Stimulated activated naive B cell treated with anti-CD40 and anti-IgM and Interleukin-4, amounts not matched to agents 10 μg/mL and 1 μg/mL and 100 μg/mL, for 72 hours (primary cell): ENCODE measurements at places on chromosomes 12 and 14.

DNA sequence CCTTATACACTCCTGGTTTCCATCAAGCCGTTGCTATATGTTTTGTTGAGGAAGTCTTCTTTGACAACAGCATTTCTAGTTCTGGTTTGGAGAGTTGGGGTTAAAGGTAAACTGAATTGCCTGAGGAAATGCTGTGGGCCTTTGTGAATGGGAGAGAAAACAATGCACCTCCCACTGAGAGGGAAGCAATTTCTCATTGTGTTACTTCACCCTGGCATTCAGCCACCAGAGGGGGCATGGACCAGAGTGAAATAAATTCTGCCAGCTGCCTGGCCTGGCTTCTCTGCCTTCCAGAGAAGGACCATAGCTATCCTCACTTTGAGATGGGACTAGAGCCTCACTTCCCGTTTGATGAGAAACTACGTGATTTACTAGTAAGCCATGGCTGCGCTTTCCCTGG lies 475.3 kb downstream of the EGLN3 start:
- DNase-seq: no peak

- DNase-seq: no peak
Observed at GRCh38 chr12:132432721-132433577, 57.0 kb upstream of the FBRSL1 start.

DNA sequence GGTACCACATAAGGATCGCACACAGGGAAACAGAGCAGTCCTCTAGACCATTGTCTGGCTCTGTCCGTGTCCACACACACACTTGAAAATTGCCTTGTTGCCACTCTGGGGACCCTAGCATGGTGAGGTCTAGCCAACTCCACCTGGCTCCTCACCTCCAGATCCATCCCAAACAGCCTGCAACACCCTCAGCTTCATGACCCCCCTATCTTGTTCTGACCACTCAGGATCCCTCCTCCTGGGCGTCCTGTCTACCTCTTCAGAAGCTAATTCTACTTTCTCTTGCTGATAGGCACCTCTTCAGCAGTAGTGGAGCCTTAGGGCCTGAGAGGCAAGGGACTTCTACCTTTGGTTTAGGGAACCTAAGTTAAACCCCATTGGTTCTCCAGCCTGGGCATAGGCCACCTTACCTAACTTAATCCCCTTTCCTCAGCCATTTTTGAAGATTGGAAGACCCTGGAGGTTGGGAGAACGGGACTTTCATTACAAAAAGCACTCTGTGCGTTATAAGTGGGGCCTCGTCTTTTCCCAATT lies 697 bp upstream of the HOXC5 start:
- DNase-seq: no peak

DNA sequence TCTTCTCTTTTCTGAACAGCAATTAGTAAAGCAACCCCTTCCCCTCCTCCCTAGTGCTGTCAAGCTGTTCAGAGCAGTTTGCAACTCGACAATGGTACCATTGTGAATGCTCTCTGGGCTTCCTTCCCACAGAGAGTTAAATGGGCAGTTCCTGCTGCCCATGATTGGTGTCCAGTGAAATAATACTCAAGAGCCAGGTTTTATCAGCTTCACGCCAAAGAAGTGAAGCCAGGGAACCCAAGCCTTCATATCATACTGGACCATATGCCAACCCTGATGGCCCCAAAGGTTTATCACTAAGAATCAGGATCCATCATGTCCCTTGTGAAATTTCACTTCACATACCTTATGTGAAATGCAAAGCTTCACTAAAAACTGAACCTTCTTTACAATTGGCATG lies 24.7 kb downstream of the INSM2 start:
- no peak for DNase-seq

DNA sequence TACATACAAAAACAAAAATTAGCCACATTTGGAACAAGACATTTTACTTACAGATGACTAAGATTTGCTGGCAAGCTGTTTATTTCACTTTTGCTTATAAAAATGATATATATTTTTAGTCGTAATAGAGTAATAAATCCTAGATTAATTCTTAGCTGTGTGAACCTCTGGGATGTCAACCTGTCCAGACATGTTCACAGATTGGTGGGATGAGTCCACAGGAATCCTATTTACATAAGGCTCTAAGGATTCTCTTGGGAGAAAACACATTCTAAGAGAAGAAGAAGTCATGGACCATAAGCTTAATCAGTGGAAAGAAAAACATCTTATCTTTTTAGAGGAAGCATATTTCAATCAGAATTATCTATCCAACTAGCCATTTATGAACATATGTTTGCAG lies 797.4 kb downstream of the C12orf50 start:
- no peak for DNase-seq

DNA sequence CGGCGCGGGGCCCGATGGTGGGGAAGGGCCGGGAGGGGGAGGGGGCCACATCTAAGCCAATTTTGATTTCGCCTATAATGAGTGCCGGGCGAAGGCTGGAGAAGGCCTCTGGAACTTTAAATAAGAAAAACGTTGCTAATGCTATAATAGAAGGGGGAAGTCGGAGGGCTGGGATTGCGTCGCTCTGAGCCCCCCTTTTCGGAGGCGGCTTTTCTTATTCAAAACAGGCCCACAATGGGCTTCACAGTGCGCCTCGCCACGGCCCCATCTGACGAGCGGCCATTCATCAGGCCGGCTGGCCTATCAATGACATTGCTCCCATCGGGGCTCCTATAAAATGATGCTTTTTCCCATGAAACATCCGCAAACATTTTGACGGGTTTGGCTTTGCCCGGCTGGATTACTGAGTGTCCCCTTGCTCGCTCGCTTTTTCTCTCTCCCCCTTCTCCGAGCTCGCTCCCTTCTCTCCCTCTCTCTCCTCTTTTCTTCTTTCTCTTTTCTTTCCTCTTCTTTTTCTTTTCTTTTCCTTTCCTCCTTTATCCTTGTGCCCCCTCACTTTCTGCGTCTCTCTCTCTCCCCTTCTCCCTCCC lies at the start of gene RFX4:
Gene RFX4, plus strand, starts transcription at position 364 of the 590 bp plus-strand sequence. CDS start 317 bp downstream, outside the sequence.
- DNase-seq: no peak

DNA sequence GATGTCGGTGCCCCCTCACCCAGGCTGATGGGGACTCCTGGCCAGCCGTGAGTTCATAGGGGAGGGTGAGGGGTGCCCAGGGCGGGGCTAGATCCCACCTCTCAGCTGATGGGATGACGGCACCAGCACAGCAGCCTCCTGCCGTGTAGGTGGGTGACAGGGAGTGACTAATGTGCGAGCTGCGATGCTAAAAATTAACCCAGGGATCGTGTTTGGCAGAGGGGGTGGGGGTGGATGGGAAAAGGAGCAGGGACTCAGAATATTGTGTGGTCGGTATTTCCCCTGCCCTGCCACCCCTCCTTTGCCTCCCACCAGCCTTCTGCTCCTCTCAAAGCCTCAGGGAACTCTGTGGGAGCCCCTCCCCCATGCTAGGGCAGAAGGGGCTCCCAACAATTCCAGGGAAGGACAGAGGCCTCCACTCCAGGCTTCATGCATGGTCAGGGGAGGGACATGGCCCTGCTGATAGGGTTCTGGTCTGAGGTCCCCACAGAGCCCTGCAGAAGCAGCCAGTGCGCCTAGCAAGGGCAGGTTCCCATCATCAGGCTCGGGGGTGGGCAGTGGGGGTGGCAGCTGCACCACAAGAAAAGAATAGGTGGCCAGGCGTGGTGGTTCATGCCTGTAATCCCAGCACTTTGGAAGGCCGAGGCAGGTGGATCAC lies 12.5 kb downstream of the TAMALIN start:
- DNase-seq: no peak

DNA sequence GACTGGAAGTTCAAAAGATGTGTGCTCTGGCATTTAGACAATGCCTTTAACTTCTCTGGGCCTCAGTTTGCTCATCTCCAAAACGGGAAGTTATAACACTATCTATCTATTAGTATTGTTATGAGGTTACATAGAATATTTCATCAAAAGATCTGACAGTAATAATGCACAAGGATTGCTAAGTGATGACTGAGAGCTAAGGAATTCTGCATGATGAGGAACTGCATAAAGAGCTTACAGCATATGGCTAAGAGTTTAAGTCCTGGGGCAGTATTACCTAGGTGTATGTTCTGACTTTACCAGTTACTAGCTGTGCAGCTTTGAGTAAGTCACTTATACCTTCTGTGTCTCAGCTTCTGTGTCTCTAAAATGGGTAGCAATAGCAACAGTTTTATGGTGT lies 160.1 kb upstream of the TMPO start:
- DNase-seq: no peak

- peak; percentile 61 for DNase-seq
Observed at GRCh38 chr12:4857472-4858291, 52.0 kb upstream of the KCNA1 start.

- no peak for DNase-seq
Observed at GRCh38 chr12:19351346-19351745, 87.9 kb upstream of the AEBP2 start.

DNA sequence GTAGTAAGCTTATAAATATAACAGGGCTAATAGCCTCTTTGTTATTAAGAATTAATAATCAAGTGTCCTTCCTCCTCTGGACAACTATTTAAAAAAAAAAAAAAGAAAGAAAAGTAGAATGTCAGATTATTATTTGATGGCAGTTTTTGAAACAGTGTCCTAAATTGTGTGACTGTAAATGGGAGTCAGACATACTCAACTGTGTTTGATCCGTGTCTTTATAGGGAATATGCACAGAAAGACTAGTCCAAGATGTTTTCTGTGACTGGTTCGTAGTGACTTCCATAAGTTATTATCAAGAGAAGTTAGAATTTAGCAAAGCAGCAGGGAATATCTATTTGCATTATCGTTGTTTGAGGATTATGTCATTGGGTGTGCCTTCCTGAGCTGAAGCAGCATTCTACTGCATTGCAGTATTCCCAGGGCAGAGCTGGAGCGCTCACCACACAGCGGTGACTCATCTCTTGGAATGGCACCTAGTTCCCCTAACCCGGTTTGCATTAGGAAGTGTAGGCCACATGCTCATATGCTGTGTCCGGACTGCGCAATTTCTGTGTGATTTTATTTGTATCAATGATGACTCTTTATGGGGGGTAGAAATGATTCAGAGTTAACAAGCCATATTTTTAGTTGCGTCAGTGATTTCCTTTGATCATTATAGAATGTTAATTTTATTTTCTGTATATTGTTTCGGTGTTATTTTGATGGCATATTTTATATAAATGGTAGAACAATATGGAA lies 7.9 kb downstream of the DYNC1H1 start:
- DNase-seq: no peak

DNA sequence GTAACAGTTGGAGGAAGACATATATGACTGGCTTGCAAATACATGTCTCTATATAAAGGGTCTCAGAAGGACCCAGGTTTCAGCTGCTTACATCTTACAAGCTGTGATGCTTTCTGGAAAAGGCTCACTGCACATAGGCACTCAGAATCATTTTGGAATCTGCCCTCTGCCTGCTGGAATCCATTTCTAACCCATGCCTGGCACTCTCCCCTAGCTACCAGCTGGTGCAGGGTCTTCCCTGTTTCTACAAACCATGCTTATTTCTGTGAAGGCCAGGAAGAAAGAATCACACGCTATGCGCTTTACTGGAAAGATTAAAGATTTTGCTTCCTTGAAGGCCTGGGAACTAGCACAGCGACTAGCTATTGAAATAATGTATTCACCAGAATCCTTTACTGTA lies 151.3 kb downstream of the DICER1 start:
- DNase-seq: no peak

DNA sequence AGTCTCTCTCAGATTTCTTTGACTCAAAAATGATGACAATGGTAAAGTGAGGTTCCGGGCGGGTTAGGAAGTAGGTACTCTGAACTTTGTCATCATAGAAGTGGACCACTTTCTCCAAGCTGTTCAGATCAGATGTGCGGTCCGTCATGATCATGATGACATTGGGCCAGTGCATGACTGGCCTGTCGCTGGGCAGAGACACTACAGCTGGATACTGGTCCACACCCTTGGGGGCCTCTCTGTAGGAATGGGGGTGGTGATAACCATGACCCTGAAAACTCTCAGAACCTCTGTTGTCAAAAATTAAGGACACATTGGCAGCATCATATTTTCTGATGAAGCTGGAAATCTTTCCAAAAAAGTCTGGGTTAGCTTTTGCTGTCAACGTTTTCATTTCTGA lies 28.2 kb downstream of the KICS2 start:
- DNase-seq: no peak
